ENCODE measurements at places on chromosomes 11 and 22.

DNA sequence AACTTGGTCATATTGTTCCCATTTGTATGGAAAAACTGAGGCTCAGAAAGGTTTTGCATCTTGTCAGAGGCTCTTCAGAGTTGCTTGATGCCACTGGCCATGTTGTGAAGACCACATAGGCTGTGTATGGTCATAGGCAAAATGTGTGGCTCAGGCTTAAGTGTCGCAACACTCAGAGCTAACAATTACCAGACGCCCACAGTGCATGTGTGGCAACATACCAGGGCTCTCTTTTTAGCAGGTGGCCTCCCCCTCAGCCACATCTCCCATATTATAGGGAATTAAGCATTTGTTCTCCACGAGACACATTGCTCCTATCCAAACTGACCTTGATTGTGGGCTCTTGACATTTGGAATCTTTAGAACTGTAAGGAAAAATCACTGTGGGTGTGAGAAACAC is 802.5 kb downstream of the DLG2 start:
- DNase-seq: no peak

GRCh38 chr22:43541462-43542407 is 129.9 kb downstream of the MPPED1 start:
- no peak for DNase-seq

DNA sequence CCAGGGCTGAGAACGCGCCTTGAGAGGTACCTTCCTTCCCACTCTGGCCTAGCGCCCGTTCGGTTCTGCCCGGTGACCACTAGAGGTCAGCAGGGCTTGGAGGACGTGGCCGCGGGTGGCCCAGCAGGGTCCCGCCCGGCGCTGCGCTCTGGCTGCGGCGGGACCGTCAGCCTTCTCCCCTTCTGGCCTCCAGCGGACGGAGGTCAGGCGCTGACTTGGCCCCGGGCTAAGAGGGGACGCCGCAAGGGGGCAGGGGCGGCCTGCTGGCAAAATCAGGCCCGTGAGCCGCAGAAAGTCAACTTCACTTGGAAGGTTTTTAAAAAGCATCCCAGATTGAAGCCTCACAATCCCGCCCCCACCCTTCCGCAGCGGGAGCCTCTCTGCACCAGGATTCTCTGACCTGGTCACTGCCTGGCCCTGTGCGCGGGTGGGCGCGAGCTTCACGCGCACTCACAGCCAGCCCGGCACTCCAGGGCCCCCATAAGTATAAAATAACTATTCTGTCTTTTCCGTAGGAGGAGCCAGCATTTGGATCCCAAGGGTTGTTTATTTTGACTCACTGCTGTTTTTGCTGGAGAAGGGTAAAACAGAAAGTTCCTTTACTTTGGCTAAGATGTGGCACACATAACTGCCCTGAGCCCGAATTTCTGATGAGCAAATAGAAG is 23.2 kb upstream of the ZBTB16 start:
- DNase-seq: peak; percentile 88

DNA sequence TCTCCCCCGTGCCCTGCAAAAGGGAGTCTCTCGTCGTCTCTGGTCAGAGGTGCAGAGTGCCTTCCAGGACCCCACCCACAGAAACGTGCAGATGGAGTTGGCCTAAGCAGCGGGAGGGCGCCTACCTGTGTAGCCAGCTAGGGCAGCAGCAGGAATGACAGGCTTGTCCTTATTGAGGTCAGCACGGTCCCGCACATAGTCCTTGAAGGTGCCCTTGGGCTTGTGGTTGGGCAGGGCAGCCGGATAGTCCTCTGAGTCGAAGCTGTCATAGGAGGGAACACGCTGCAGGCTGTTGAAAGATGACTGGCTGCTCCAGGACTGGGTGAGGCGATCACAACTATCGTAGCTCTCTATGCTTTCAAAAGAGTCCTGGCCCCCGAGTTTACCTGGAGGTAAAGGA is 107.3 kb downstream of the ETS1 start:
- DNase-seq: no peak

DNA sequence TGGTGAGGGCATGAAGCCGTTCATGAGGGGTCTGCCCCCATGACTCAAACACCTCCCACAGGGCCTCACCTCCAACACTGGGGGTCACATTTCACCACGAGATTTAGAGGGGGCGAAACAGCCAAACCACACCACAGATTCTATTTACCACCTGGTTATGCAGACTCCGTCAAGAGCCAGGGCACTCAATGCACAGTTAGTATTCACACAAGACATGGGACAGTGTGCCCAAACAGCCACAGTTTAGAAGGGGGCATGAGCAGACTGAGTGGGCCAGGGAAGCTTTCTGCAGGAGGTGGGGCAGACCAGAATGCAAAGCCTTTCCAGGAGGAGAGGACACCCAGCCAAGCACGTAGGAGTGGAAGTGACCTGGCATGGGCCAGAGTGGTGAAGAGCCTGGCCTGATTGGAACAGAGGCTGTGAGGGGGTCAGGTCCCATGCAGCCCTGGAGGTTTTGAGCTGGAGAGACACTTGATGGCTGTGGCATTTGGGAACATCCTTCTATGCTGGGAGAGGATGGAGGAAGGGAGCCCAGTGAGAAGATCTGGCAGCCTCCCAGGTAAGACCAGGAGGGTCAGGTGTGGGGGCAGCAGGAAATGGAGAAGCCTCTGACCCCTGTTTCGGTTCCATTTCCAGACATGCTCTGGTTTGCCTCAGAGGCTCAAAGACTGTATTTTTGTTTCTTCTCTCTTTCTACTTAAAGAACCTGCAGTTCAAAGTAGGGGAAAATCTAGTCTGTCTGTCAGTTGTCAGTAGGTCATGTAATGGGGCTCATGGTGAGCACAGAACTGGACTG is 199.1 kb upstream of the NCAM1 start:
- no peak for DNase-seq

GRCh38 chr11:44104481-44105294 is 9.2 kb downstream of the EXT2 start:
- peak; percentile 67 for DNase-seq

- DNase-seq: peak; percentile 88
Measured at GRCh38 chr11:12164061-12165014, 53.9 kb downstream of the MICAL2 start.

GRCh38 chr11:57713835-57714234 is 1.4 kb downstream of the TMX2 start:
- DNase-seq: no peak

DNA sequence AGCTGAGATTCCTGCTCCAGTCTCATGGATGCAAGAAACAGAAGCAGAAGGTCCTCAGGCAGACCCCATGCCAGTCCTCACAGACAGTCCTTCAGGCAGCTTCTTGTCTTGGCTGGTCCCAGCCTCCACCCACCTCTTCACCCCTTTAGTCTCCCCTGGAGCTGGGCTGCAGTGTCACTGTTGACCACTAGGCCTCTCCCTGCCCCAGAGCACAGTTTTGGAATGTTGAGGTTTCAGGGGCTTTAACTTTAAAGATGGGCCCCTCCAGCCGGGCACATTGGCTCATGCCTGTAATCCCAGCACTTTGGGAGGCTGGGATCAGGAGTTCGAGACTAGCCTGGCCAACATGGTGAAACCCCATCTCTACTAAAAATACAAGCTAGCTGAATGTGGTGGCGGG is 39.5 kb upstream of the GCAT start:
- DNase-seq: no peak

DNA sequence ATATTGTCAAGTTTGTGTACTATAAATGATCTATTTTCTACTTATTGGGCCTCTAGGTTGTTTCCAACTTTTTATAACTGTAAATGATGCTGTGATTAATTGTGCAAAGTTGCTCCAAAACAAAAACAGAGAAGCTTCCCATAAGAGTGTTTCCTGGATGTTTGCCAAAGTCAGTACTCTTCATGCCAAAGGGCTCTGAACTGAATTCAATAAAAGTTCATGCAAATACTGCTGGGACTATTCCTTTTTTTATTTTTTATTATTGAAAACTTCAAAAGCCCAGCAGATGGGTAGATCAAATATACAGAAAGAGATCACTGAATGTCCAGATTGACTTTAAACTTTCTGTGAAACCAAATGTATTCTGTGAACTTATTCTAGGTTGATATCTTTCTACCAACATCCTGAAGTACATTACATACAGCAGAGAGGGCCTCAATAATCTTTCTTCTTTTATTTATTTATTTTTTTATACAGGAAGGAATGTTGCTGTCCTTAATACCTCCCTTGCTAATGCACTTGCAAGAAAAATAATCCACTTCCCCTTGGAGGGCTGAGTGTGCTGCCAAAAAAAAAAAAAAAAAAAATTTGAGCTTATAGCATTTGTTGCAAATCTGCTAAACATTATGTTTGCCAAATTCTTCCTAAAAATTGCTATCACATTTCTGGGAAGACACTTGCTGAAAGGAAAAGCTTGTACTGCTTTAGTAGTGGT is 53.0 kb downstream of the CTSC start:
- DNase-seq: peak; percentile 84

DNA sequence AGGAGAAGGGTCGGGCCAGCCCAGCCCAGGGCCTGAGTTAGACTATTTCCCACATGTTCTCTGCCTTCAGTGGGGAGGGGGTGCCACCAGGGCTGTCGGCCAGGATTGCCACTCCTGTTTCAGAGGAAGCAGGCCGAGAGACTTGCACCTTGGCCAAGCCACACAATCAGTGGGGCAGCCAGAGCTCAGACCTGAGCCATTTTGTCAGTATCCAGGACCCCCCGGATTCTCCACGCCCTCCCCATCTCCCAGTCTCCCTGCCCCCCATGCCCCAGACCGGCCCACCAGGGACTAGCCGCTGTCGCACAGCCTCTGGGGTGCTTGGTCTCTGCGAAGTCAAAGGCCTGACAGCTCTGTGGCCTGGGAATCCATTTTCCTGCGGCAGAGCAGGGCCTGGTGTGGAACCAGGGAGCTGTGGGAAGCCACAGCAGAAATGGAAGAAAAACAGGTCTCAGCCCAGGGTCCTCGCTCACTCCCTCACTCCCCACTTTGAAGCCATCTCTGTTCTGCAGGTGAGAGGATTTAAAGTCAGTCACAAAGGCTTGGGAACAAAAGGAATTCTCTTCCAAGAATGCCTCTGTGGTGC is 25.5 kb upstream of the MGAT3 start:
- DNase-seq: no peak

DNA sequence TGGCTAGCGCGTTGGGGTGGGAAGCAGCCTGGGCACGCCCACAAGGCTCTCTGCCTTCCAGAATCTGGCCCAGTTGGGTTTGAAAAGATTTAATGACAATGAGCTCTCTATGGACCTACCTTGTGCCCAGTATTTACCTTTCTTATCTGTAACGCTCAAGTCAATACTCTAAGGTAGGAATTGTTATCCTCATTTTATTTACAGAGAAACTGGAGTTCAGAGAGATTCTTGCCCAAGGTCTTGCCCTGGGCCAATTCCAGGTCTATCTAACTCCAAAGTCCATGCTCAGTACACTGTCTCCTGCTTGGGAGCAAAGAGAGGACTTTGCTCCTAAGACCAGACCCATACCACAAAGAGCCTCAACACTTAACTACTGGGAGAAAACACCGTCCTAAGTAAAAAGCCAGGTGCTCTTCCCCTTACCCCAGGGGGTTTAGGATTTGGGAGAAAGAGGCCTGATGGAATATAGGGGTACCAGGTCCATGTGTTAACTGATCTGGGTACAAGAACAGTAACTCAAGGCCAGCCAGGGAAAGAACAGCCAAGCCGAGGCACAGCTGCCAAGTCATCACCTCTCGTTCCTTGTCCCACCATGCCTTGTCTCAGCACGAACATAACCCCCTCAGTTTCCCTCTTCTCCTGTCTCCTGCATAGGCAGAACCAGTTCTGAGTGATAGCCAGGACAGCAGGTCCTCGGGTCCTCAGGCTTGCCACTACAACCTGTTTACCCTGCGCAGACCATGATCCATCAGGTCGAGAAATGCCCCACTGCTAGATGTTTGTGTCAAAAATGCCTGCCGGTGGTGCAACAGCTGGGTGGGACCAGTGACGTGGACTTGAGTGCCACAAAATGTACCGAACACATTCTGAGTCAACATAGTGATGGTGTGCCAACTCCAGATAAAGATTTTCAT is 14.6 kb downstream of the APOA4 start:
- DNase-seq: peak; percentile 97

- DNase-seq: no peak
Measured at GRCh38 chr11:86954269-86955110, 705 bp downstream of the FZD4 start.

- DNase-seq: no peak
Measured at GRCh38 chr11:61370349-61371005, 8.3 kb downstream of the TMEM138 start.

GRCh38 chr22:37331034-37331428 is 48.7 kb downstream of the CYTH4 start:
- DNase-seq: peak; percentile 57

- no peak for DNase-seq
Measured at GRCh38 chr11:7530013-7530640, 16.3 kb downstream of the PPFIBP2 start.

DNA sequence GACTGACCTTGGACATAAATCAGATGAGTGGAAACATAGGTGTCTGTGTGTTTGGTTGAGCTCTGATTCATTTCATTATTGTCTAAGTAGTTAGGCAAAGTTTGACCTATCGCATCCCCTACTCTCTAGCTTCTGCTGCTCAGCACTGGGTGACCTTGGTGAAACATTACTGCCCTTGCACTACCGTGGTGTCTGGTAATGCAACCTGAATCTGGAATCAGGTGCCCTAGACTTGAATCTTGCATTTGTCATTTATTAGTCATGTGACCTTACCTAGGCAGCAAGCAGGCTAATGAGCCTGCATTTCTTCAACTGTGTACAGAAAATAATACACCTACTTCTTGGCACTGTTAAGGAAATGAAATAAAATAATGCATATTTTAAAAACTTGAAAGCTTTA is 242.3 kb upstream of the BLID start:
- no peak for DNase-seq

- peak; percentile 89 for DNase-seq
Measured at GRCh38 chr22:37804881-37805809, 2.6 kb upstream of the GCAT start.

GRCh38 chr22:38967451-38968450 is 10.3 kb downstream of the APOBEC3A start:
- DNase-seq: no peak

DNA sequence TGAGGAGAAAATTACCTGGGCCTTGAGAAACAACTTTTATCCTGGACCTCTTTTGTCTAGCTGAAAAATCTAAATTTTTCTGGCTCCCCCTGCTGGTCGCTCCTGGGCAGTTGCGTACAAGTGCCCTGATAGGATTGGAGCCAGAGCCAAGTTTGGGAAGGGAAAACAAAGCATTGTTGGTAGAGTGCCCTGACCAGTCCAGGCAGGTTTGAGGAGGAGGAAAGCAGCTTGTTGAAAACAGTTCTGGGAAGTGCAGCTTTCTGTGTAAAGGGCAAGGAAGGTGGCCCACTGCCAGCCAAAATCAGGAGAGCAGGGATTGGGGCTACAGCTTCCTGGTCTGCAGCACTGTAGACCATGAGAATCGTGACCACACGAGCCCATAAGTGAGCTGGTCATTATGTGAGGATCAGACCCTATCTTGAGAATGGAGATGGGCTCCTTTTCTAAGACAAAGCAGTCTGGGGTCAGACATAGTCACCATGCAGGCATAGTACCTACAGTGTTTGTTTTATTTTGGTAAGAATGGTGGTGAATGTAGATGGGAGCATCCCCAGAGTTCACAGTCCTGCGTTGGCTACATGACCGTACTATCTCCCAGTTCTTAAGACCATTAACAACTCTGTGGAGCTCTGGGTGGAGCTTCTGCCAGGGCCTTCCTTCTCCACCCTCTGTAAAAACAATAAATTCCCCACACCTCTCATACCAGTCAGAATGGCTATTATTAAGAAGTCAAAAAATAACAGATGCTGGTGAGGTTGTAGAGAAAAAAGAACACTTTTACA is 21.3 kb upstream of the PIK3IP1 start:
- DNase-seq: peak; percentile 77

- DNase-seq: no peak
Measured at GRCh38 chr11:25271301-25271700, 774.4 kb downstream of the LUZP2 start.

- peak; percentile 87 for DNase-seq
Measured at GRCh38 chr11:125170510-125171031, 6.0 kb downstream of the PKNOX2 start.

GRCh38 chr11:66267379-66268243 is 828 bp upstream of the RAB1B start:
- peak; percentile 93 for DNase-seq
